Activated CD4-positive, alpha-beta T cell treated with anti-CD3 and anti-CD28 coated beads, Interleukin-2, amount 50 U/mL, for 24 hours (primary cell): ENCODE measurements at places on chromosomes 4 and X.

GRCh38 chrX:46744009-46744408 is 14.9 kb downstream of the SLC9A7 start:
- no peak for DNase-seq

GRCh38 chr4:173855015-173855414 is 325.0 kb upstream of the HAND2 start:
- no peak for DNase-seq

GRCh38 chrX:11688201-11688600 is 22.5 kb upstream of the ARHGAP6 start:
- no peak for DNase-seq

GRCh38 chrX:118239178-118239870 is 106.6 kb upstream of the WDR44 start:
- DNase-seq: no peak
